Activated T-helper 1 cell treated with anti-CD3 and anti-CD28 coated beads, Interleukin-12 subunit alpha, Interleukin-12 subunit beta, Interleukin-2, Interleukin-4 antibody, amounts not matched to agents 30 ng/mL and 10 ng/mL and 1 ng/mL, durations not matched to agents 14 hours and 24 hours and 36 hours (primary cell): ENCODE measurements at places on chromosomes 4 and X. TPM values are rescaled to one million over a fixed set of nuclear protein-coding genes. Genes with fewer than 3 reads are reported as not detected.

DNA sequence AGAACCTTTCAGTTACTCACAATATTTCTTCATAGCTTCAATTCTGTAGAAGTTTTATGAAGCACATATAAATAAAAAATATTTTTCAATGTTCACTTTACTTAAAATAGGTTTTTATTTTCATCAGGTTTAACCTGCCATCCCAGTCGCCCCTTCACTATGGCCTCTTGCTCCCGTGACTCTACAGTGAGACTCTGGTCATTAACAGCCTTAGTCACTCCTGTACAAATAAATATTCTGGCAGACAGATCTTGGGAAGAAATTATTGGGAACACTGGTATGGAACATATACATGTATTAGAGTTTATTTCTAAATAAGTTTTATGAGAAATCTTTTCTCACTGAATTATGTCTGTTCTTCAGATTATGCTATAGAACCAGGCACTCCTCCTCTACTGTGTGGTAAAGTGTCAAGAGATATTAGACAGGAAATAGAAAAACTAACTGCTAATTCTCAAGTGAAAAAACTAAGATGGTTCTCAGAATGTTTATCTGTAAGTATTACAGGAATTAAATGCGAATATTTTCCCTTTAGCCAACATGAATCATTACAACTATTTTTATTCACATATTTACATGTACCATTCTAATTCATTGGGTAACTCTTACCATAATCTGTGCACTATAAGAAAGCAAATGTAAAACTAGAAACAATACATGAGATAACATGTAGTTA is 45.6 kb downstream of the SPATA4 start:
- DNase-seq = no peak

DNA sequence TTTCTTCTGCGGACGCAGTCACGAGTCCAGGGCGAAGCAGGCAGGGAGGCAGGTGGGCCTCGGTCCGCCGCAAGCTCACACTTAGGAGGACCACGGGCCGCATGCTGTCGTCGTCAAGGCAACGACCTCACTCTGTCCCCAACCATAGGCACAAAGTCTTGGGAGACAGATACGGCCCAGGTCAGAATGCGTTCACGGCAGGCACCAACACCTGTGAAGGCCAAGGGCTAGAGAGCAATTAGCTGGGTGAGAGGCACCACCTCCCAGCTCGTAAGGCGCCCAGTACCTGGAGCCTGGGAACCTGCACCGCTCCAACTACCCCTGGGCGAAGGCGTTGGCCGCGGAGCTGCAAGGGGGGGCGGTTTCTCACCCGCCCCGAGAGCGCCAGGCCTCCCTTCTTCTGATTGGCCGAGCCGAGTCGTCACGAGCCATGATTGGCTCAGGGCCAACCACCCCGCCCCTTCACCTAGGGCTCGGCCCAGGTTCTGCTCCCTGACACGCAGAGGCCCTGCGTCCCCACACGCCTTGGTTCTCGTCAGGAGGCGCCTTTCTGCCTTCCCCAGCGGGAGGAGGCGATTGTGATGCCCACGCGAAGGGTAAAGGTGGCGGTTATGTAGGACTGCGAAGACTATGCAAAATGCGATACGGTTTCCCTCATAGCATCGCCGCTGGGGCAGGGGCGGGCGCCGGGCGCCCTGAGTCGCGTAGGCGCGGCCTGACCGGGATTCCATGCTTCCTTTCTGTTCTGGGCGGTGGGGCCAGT is at the start of gene CDKL2:
CDKL2 (minus strand) TSS at position 355 of the 763 bp plus-strand sequence. CDS start 4,540 bp downstream, outside the sequence.
- DNase-seq = peak; percentile 89

DNA sequence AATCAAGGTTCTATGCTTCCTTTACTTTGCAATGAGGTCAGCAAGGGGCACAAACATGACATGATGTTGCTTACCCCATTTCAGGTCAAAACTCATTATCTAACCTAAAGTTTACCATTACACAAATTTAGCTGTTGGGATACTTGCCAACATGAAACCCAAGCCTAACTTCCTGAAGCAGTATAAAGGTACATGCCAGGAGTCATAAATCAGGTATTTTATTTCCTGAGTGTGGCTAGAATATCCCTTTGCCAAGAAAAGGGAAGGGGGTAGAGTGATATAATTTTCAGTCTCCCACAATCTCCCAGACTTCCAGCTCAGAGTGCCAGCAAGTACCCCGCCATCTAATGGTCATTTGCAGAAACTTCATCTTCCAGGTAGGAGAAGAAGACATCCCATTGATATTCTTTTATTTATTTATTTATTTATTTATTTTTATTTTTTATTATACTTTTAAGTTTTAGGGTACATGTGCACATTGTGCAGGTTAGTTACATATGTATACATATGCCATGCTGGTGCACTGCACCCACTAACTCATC is 136.6 kb downstream of the NEXMIF start:
- no peak for DNase-seq

- no peak for DNase-seq
These were observed 31.5 kb downstream of the RAI2 start for GRCh38 chrX:17829566-17829965.

DNA sequence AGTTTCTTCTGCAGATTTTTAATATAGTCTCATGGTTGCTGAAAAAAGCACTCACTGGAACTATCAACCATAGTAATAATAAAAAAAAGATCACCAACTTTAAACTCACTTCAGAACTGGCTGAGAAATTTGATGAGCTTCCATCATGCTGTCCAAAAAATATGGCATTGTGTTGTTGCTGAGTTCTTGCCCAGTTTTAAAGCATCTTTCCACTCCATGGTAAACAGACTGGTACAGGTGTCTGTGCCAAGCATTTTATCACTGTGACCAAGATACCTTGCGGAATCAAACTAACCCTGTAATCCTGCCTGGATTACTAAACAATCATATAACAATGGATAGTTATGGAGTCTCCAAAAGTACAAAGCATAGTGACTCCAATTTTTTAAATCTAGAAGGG is 360.3 kb upstream of the NOCT start:
- DNase-seq = no peak

GRCh38 chr4:151833174-151833573 is 72.4 kb upstream of the GATB start:
- no peak for DNase-seq

- peak; percentile 35 for DNase-seq
These were observed 146.3 kb upstream of the RPS6KA3 start for GRCh38 chrX:20412871-20413486.

GRCh38 chrX:42869659-42870476 is 91.9 kb upstream of the PPP1R2C start:
- DNase-seq = no peak

GRCh38 chr4:140807491-140808252 is 51.5 kb upstream of the TBC1D9 start:
- no peak for DNase-seq

KLF8 gene
- 6.3 and 6.7 TPM in 2 replicates for total RNA-seq

GAK gene
- total RNA-seq = 146 and 149 TPM in 2 replicates

RTL5 gene
- total RNA-seq = 0.26 and 0.29 TPM in 2 replicates

FGFR3 gene
- 0.29 and 0.39 TPM in 2 replicates for total RNA-seq
